ENCODE measurements at places on chromosomes 12 and 14.

DNA sequence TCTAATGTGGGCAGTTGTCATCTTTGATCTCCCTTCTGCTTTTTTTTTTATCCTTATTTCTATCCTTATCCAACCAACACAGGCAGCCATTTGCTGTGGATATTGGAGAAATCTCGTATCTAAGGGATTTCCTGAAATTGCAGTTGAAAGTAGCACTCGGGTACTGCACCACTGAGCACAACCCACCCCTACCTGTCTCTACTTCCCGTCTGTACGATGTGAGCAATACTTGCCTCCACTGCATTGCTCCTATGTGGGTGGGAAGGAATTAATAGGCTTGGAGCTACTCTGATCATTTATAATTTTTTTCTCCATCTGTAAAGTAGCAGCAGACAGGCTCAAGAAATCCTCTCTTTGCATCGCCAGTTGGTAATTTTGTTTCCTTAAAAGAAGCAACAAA is 300.4 kb downstream of the SNAPC1 start:
- DNase-seq: no peak

GRCh38 chr14:85459361-85460000 is 70.5 kb upstream of the FLRT2 start:
- no peak for DNase-seq

- no peak for DNase-seq
These were observed 29.7 kb downstream of the PRMT8 start for GRCh38 chr12:3520711-3521110.

GRCh38 chr14:22096514-22096895 is 422.9 kb upstream of the OR4E1 start:
- DNase-seq: no peak

- DNase-seq: no peak
These were observed 423.2 kb downstream of the ATP23 start for GRCh38 chr12:58364389-58365086.

DNA sequence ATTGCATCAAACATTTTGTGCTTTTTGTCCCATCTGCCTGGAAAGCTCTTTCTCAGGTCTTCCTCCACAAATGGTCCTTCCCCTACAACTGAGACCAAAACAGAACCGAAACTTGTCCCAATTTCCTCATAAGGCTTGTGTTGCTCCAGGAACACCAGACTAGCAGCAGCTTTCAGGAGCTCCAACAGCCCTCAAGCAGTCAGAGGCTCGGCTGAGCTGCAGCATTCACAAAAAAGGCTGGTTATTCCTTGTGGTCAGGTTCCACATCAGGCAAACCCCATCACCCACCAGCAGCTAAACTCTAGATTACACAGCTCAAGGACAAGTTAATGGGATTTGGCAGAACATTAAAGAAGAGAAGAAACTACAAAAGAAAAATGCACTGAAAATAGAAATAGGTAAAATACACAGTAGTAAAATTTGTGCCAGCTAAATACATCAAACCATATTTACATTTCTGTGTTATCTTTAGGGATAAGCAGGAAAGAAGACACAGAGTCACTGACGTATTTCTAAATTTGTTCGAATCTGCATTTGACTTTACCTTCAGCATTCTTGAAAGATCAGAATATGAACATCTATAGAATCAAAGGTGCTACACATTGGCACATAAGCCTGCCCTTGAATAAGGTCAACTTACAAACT is 141.2 kb downstream of the STXBP6 start:
- DNase-seq: no peak

GRCh38 chr12:29054858-29055663 is 94.0 kb upstream of the FAR2 start:
- DNase-seq: no peak

- peak; percentile 28 for DNase-seq
These were observed 8.3 kb downstream of the PROX2 start for GRCh38 chr14:74867673-74868072.
